ENCODE measurements at places on chromosomes 7 and 10.

GRCh38 chr7:149644754-149645153 is 128.6 kb downstream of the ZNF467 start:
- no peak for DNase-seq

GRCh38 chr10:61663466-61663865 is 737 bp downstream of the CABCOCO1 start:
- no peak for DNase-seq

DNA sequence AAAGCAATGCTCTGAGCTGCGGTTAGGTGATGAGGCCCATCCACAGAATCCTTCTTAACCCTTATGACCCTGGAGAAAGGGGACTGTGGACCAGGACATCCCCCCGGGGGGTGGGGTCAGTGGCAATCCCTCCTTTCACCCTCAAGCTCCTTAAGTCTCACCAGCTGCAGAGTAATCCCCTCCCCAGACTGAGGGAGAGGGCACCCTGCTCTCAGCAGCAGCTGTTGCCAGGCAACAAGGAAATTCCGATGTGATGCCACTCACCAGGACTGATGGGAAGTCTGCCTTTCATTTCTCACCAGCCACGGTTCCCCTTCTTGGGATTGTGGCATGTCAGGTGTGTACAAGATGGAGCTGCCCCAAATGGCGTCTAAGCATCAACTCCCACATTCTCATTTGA is 129.6 kb downstream of the DOCK1 start:
- DNase-seq = no peak

DNA sequence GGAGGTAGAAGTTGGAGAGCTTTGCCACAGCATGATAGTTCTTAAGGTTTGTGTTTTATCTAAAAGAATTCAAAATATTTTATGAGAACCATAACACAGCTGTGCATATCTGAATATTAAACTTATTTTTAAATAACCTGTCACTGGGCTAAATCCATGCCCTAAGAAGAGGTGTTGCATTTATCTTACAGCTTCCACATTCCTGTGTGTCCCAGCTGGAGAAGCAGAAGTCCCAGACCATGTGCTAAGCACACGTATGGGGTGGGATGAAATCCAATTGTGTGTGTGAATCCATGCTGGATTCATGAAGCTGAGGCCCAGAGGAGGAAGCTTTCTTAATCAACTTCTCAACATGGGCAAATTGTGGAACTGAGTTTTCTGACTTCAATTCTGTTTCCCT is 121.5 kb downstream of the PKD1L1 start:
- DNase-seq = no peak

DNA sequence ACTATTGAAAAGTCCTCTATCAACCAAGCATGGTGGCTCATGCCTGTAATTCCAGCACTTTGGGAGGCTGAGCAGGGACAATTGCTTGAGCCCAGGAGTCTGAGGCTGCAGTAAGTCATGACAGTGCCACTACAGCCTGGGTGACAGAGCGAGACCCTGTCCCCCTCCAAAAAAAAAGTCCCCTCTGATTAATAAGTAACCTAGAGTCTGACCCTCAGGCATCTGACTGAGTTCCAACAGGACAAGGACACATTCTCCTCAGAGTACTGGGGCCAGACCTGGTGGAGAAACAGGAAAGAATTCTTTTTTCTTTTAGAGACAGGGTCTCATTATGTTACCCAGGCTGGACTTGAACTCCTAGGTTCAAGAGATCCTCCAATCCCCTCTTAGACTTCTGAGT is 10.0 kb downstream of the MORN4 start:
- no peak for DNase-seq

DNA sequence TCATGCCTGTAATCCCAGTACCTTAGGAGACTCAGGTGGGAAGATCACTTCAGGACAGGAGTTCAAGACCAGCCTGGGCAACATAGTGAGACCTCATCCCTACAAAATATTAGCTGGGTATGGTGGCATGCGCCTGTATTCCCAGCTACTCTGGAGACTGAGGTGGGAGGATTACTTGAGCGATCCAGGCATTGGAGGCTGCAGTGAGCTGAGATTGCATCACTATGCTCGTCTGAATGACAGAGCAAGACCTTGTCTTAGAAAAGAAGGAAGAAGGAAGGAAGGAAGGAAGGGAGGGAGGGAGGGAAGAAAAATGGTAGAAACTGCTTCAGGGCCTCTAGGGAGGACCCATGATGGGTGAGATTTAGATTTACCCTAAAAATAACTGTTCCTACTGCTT is 112.3 kb downstream of the SPDYE5 start:
- DNase-seq = no peak

GRCh38 chr7:94041529-94041928 is 37.4 kb upstream of the BET1 start:
- no peak for DNase-seq

DNA sequence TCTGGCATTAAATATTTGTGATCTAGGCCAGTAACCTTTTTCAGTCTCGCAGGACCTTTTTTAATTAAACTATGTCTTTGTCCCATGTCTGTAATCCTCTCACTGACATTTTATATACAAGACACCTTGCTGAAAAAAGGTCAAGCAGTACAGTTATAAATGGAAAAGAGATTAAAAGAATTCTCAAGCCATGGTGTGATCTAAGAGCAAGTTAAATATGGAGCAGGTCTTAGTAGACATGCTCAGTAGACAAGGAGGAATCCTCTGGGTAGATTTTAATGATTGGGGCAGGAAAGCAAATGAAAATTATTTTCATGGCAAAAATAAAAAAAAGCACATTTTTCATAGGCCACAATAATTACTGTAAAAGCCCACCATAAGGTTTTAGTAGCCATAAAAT is 203.5 kb downstream of the PPP1R3A start:
- DNase-seq = no peak

GRCh38 chr10:72038458-72039001 is 49.8 kb downstream of the SPOCK2 start:
- DNase-seq = no peak

DNA sequence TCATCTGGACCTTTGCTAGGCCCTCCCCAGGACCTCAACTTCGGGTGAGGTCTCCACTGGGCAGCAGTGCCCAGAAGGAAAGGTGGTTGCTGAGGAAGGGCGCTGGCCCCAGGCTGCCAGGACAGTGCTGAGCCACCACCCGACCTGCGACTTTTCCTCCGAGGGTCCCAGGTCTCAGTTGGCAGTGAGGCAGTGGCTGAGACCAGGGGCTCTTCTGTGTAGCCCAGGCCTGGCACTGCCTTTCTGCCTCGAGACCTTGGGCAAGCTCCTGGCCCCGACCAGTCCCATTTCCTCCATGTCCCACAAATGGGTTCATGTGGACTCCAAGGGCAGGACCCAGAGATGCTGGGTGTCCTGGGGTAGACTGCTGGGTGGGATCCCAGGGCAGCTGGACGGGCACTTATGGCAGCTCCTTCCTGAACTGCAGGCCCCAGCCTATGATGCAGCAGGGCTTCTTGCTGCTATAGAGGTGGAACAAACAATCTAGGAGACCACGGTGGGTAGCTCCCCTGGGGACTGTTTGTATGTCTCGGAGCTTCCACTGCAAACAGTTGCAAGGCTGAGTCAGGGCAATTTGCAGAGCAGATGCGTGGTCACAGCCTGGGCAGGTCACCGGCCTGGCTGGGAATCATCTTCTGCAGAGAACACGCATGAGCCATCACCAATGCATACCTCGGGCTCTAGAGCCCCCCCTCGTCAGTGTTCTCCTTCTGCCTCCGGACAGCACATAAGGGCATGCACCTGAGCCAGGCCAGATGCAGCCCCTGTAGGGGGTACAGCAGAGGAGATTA is 17.9 kb upstream of the LRRC18 start:
- no peak for DNase-seq

DNA sequence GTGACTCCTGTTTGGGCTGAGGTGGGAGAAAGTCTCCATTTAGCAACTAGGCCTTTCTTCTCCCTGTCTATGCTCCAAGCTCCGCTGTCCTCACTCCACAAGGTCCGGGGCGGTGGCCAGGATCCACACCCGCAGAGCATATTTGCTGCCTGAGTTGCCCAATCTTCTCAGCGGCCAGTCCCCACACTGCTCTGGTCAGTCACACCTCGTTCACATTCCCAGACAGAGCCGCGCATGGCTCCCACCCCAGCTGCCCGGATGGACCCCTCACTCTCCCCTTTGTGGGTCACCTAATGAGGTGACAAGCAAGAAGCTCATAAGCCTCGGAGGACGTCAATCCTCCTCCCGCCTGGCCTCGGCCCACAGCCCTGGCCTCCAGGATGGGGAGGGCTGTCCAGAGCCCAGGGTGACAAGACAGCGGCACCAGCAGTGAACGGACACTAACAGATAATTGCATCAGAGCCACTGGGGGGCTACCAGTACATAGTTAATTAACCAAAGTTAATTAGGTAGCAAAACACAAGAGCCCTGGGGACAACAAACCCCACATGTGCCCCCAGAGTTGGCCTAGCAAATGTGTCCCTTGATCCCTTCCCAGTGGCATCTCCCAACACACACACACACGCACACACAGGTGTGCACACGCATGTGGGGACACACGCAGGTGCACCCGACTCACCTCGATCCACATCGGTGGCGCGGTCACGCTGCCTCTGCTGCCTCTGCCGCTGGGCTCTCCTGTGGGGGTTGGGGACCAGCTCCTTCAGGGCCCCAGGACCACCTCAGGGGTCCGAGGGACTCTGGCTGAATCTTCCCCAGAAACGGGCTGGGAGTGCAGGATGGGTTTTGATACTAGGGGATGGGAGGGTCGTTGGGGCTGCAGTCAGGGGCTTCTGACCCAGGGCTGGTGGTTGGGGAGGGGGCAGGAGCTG is 11.8 kb downstream of the EPHA1 start:
- DNase-seq = no peak

- DNase-seq = no peak
These were observed 116.1 kb downstream of the INPP5A start for GRCh38 chr10:132653721-132654120.

DNA sequence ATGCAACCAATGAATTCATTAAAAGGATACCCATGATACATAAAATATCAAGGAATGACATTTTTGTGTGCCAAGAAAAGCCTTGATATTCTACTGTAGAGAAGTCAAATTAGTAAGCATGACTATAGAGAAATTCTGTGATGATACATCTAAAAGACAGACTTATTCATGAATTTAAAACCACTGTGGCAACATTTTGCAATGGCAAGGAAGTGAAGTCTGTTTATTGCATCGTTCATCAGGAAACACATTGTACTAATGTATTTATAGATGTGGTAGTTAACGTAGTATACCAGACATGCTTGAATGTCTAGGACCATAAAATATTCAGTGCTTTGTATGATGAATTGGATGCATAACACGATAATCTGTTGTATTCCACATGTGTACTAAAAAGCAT is 9.3 kb upstream of the CLEC5A start:
- no peak for DNase-seq

DNA sequence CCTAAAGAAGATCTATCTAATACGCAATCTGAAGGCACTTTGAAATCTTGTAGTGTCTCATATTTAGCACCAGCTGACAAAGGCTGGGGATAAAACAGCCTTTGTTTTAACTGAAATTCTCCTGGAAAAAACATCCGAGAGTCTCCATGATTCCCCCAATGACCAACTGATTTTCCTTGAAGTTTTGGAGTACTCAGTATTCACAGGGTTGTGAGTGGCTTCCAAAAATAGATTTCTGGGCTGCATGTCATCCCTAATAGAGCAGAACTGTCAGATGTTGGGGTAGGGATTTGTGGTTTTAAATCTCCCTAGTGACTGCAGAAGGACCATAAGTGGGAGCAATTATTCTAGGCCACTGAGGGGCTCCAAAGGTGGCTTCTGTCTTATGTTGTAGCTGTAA is 206.4 kb downstream of the TAX1BP1 start:
- DNase-seq = no peak

DNA sequence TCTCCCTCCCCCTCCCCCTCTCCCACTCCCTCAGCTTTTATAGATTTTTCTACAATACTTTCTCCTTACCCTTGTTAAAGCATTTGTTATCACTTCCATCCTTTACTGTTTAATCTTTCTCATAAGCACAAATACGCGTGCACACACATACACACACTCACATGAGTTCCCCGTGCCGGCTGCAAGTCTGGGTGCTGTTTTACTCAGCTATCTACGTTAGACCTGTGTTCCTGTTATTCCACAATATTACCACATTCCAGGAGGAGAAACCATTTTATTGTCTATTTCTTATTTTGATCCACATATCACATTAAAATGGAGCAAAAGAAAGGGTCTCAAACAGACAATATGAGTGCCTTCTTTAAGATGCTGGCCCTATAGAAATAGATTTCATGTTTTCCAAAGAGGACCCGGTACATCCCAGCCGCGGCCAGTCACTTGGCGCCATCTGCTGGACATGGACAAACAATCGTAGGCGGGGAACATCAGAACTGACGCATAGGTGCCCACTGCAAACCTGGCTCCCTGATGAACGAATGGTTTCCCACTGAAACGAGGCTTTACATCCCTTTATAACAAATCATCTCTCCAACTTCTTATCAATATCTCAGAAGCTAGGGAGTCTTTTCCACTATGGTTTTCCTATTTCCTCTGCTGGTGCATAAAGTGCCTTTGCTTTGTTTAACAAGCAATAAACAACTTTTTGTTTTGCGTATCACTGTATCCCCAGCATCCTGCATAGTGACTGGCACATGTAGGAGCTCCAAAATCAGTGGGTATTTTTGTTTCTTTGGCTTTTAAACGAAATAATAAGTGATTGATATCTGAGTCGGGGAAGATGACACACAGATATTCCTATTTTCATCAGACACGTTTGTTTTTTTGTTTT is 25.2 kb upstream of the OPTN start:
- DNase-seq = no peak

DNA sequence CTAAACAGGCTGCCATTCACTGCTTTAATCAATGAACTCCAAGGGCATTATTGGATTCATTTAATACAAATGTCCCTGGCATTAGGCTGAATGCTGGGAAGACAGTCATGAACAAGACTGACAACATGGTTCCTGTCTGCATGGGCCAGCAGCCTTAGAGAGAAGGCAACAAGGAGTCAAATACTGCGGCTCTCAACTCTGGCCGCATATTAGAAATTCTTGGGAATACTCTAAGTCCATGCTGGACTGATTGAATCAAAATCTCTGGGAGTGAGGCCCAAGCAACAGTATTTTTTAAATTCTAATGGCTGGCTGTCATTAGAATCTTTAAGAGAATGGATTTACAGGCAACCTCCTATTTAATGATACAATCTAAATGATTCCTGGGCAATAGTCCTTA is 34.1 kb downstream of the FGFBP3 start:
- DNase-seq = no peak

- no peak for DNase-seq
These were observed 10.5 kb upstream of the EZH2 start for GRCh38 chr7:148894591-148894990.

DNA sequence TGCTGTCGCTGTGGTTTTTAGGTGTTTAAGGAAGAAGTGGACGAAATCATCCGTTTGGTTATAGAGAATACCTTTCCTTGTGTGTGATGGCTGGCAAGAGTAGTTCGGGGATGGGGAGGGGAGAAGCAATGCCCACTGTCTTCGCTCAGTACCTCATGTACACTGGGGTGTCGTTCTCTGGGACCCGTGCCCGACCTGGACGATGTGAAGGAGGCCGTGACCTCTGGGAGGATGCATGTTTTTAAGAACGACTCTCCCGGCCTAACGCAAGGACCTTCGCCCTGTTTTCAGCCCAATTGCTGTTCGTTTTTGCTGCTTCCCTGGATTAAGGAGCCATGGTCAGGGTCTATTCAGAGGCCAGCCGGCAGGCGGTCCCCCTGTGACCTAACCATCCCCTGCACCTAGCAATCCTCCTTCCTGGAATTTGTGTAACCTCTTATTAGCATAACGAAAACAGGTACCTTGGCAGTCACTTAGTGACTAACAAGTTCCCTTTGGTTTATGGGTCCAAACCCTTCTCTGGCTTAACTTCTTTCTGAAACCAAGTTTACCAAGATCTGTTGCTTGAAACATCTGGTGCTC is 1.3 kb downstream of the NFE2L3 start:
- no peak for DNase-seq

All from stimulated activated CD4-positive, alpha-beta T cell treated with anti-CD3 and anti-CD28 coated beads, Interleukin-15, amount 100 ng/mL, for 1 hour (primary cell).